NCI-H2081 treated with DMSO at 0.1 percent for 48 hours (cell line): ENCODE measurements at places on chromosomes 7 and 10.

DNA sequence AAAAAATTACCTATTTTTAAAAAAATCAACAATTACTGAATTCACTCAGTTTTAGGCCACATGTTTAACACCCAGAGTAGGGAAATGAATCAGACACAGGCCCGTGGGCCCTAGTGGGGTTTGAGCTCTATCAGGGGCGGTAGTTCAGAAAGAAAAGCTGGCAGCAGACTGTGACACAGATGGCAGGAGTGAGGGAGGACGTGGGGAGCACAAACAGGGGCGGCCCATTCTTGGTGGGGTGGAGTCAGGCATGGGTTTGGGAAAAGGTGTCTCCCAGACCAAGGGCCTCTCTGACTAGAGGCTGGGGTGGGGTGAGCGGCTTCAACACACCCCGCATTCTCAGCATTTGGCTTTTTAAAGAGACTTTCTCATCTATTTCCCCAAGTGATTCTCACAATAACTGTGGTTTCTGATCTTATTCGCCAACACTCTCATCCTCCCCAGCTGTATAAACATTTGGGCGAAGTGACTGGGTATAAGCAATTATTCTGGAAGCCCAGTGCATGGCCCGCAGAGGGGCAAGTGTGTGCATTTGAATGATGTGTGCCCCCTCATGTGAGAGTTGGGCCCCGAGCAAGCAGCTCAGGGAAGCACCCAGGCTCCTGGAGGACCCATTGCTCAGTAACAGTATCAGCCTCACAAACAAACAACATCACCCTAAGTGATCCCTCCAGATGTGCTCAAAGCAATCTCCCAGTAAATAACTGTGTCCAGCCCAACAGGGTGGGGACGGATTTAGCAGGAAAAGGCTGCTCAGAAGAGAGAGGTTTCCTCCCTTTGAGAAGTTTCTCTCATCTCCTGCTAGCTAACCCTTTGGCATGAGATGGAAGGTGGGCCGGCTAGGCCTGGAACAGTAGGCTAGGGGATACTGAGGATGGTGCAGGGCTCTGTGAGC is 437.6 kb upstream of the ZMIZ1 start:
- no peak for DNase-seq

- no peak for DNase-seq
These were observed 15.5 kb upstream of the CPXM2 start for GRCh38 chr10:123906884-123907652.

DNA sequence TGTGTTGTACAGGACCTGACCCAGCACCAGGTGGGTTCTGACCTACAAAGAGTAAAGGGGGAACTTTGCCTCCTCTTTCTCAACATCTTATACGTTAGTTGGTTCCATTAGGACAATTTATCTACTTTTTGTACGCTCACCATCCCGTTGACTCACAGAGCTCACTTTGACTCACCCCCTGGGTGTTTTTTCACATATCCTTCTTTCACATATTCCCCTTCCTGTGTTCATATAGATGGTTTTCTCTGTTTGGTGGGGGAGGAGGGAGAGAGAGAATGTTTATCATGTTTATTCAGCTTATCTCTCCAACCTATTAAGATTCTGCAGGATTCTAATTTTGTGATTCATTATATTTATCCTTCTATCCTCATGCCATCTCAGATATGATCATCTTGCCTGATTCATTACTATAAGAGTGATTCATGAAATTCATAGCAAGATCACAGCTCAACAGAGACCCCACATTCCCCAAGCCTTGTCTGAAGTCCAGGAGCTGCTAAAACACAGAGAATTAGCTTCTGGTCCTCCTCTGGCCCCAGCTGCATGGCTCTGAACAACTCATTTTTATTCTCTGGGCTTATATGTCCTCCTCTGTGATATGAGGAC is 37.2 kb downstream of the PRSS2 start:
- no peak for DNase-seq

DNA sequence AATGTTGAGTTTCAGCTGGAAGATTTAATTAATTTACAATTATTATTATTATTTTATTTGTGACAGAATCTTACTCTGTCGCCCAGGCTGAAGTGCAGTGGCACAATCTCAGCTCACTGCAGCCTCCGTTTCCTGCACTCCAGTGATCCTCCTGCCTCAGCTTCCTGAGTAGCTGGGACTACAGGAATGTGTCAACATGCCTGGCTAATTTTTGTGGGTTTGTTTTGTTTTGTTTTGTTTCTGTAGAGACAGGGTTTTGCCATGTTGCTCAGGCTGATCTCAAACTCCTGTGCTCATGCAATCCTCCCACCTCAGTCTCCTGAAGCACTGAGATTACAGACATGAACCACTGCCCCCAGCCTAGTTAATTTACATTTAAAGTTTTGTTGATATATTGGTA is 93.8 kb upstream of the MEOX2 start:
- DNase-seq, result no peak

DNA sequence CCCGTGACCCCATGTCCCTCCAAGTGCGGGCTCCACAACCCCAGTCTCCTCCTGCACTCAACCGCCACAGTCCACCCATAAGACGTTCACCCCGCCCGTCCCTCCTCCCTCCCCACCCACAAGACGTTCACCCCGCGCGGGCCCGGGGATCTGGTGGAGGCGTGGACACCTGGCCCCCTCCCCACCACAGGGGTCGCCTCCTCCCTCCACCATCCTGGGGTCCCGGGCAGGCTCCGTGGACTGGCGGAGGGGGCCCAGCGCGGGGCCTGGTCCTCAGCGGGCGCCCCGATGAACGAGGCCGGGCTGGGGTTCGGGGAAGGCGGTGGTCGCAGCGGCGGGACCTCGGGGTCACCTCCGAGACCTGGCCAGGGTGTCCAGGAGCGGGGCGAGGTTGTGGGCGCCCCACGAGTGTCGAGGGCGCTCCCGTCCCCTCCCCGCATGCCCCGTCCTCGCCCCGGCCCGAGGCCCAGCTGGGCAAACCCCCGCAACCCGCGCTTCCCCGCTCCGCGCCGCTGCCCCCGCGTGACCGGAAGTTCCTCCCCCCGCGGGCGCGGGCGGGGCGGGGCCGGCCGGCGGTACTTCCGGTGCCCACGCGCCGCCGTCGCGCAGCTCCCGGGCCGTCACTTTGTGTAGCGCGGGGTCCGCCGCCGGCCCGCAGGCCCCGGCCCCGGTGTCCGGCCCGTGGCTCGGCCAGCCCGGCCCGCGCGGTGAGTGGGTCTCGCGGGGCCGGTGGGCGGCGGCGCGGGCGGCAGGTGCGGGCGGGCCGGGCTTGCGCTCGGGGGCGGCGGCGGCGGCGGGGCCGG is at the start of gene ZNF316:
ZNF316 (plus strand) TSS at position 578 of the 803 bp plus-strand sequence. CDS start 5,092 bp downstream, outside the sequence.
- DNase-seq, result no peak

- DNase-seq, result peak; percentile 38
These were observed 5.8 kb upstream of the SCD start for GRCh38 chr10:100340948-100341847.

DNA sequence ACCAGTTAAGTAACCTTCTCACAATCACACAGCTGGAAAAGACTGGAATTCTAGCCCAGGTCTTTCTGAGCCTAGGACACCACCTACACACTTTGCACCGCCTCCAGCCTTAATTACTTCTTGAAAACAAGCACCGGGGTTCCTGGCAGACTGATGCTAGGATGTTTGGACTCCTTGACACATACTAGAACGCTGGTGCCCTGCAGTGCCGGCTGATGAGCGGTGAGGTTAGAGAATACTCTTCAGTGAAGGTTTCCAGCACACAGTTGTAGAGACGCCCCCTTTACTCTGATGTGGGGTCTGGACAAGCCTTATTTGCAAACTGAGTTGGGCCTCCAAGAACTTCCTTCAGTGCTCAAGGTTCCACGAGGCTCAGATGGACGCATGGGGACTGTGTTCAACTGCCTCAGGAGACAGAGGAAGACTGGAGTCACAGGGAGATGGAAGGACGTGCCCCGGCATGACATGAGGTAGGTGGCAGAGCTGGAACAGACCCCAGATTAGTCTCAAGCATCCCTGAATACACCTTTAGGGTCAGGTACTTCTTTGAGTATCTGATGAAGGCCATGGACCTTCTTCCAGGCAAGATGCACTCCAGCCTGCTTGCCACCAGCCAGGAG is 89.6 kb downstream of the COBL start:
- DNase-seq, result no peak

DNA sequence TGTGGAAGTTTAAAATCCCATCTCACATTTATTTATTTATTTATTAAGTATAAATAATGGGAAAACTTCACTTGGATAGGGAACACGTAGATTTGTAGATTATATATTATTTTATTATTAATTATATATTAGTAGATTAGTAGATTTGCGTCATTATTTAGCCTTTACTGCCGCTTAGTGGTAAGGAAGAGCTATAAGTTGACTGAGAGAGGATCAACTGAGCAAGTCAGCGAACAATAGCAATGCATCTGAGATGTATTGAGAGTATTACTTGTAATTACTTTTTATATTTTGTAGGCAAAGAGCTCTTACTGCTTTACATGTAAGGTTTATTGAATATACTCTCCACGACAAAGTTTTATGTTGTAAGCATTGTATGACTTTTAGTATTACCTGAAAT is 244.5 kb upstream of the ANKRD30A start:
- no peak for DNase-seq

GRCh38 chr10:76950354-76950753 is 687.3 kb downstream of the KCNMA1 start:
- no peak for DNase-seq

DNA sequence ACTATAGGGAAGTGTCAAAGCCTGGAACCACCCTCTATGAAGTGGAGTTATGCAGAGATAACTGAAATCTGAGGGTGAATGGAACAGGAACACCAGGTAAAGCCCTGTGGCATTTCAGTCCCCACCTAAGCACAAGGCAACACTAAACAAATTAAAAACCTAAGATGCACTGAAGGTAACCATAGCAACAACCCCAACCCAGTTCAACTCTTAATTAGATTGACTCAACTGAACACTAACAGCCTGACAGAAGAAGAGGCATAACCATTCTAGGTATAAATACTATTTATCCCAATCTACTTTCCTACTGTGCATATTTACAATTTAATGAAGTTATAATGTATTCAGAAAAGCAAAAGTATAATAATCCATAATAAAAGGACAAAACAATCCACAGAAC is 9.2 kb upstream of the GIMAP5 start:
- DNase-seq, result no peak
